ENCODE measurements at places on chromosomes 4 and X.

GRCh38 chr4:17623451-17624001 is 9.1 kb downstream of the MED28 start:
- DNase-seq = no peak

DNA sequence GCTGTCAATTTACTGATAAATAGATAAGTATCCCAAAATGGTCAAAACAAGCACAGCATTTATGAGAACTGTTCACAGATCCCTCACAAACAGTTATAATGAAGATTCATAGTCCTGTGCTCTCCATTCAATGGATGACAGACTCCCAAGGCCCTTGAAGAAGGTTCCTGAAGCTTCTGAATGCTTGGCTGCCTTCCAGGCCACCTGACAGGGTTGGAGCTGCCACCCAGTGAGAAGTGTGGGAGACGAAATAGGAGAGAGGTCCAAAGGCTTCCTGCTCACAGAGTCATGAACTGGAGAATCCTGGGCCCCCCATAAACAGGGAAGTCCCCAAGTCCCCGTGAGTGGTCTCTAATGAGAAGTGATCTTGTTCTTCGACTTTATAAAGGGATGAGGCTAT is 26.0 kb upstream of the ANXA3 start:
- DNase-seq = no peak

DNA sequence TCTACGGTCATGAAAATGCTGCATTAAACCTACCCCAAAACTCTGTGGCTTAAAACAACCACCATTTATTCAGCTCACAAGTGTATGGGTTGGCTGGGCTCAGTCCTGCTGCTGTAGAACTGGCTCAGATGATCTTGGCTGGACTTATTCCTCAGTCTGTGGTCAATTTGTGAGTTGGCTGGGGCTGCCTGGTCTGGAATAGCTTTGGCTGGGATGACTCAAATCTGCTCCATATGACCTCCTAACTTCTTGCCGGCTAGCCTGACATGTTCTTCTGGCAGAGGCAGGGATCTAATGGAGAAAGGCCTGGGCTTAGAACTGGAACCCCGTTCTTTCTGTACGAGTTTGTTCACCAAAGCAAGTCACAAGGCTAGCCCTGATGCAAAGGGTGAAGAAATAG is 71.7 kb downstream of the CFAP299 start:
- no peak for DNase-seq

- DNase-seq = no peak
These were observed 160.7 kb upstream of the NPY2R start for GRCh38 chr4:155047755-155048154.

- no peak for DNase-seq
These were observed 162.3 kb downstream of the PCDH7 start for GRCh38 chr4:30882443-30882842.

DNA sequence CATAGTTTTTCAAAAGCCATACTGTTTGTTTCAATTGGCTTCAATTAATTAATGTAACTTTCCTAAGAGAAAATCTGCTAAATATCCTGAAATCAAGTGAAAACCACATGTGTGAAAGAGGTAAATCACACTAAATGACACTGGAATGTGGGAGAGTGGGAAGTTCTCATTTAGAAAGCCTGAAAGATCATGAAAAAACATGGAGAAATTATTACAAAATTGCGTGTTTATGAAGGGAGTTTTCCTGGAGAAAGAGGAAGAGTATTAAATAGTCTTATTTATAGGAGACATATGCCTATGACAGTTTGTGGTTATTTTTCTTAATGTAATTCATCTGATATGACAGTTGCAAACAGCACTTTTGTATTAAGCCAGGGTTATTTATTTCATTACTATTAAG is 183.7 kb downstream of the DKK2 start:
- DNase-seq = no peak

- no peak for DNase-seq
These were observed 329.4 kb downstream of the HNRNPD start for GRCh38 chr4:82044141-82044993.

DNA sequence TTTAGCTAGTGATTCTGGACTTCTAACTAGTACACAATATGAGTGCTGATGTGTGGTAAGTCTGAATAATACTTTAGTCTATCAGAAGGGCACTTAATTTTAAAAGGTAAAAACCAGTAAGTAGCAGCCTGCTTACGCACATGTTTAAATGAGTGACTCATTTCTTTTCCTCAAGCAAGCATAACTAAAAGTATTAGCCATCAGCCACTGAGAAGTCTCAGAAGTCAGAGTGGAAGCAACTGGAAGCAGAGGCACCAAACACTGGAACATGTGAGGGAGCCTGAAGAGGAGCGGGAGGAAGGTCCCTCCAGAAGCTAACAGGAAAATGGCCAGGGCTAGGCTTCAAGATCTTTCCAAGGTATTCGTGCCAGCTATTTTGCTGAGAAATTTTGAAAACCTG is 257.7 kb downstream of the RAPGEF2 start:
- DNase-seq = no peak

GRCh38 chr4:152734015-152734698 is 45.4 kb downstream of the TIGD4 start:
- DNase-seq = no peak

DNA sequence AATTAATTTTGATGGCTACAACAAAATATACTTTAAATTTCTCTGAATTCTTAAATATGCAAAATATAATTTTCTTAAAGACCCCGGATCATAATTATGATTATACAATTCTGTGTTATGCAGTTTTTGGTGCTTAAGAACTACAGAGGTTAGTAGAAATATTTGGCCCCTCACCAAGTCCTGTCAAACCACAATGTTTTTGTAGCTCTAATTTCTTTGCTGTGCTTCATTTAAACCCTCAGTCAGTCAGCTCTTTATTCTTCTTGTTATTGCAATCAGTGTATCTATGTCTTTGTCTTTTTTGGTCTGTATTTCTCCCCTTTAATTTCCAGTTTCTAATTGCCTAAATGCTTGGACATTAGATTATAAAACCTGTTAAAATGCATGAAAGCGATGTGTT is 186.1 kb downstream of the CAMK2D start:
- no peak for DNase-seq

- no peak for DNase-seq
These were observed 41.0 kb downstream of the FGFBP1 start for GRCh38 chr4:15897577-15897976.

GRCh38 chr4:102324730-102325129 is 20.6 kb downstream of the SLC39A8 start:
- DNase-seq = no peak

DNA sequence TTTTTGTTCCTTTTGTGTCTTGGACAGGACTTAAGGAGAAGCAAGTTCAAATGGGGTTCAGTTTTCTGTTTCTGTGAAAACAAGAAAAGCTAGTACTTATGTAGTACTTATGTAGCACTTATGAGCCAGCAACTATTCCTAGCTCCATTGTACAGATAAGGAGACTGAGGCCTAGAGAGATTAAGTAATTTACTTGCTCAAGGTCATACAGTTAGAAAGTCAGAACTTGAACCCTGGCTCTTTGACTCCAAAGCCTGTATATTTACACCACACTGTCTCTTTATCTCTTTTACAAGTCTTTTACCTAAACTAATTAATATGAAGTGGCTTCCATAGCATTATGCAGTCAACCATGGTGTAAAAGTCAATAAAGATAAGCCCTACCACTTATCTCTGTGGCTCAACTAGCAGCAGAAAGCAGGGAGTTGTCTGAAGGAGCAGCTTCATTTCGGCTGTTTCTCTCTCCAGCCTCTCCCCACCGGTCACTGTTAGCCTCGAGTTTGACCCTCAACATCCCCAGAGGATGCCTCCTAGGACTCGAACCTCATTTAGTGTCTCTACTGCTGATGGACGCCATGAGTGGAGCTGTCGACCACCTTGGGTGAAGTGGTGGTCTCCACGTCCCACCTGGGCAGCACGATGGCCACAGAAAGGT is 209.9 kb downstream of the SHROOM3 start:
- DNase-seq = no peak

DNA sequence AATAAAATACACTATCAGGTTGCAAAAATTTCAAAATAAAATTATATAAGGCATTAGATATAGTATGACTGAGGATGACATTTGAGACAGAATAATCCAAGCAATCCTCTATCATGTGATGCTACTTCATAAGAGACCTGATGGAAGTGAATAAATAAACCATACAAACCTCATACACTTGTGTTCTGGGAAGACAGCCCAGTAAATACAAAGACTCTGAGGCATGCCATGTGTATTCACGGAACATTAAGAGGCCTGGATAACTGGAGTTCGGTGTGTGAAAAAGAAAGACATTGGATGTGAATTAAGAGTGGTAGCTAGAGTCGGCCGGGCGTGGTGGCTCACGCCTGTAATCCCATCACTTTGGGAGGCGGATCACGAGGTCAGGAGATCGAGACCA is 364.2 kb downstream of the ADAM29 start:
- DNase-seq = no peak

- no peak for DNase-seq
These were observed at the start of gene PARM1 for GRCh38 chr4:74932832-74933561. Gene PARM1, plus strand, starts transcription at chr4:74933116. Its CDS starts 212 bp downstream, at chr4:74933328.

GRCh38 chrX:18424482-18425198 is 768 bp upstream of the CDKL5 start:
- DNase-seq = no peak
